Stimulated activated CD4-positive, alpha-beta T cell treated with anti-CD3 and anti-CD28 coated beads, Interleukin-15, amount 100 ng/mL, for 1 hour (primary cell): ENCODE measurements at places on chromosomes 6 and 20.

- DNase-seq: no peak
Measured at GRCh38 chr6:114334237-114334636, 8.6 kb downstream of the HS3ST5 start.

GRCh38 chr6:78962448-78962847, 95.1 kb downstream of the IRAK1BP1 start:
- no peak for DNase-seq

DNA sequence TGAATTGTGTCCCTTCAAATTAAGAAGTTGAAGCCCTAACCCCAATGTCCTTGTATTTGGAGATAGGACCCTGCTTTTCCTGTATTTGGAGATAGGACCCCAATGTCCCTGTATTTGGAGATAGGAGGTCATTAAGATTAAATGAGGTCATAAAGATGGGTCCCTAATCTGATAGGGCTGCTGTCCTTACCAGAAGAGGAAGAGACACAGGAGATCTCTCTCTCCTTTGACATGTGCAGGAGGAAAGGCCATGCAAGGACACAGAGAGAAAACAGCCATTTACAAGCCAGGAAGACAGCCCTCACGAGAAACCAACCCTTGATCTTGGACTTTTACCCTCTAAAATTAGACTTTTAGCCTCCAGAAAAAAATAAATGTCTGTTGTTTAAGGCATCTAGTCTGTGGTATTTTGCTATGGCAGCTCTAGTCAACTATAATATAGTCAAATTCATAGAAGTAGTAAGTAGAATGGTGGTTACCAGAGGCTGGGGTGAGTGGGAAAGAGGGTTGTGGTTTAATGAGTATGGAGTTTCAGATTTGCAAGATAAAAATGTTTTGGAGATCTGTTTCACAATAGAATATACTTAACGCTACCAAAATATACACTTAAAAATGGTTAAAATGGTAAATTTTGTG, 59.3 kb downstream of the UBE3D start:
- DNase-seq: no peak

DNA sequence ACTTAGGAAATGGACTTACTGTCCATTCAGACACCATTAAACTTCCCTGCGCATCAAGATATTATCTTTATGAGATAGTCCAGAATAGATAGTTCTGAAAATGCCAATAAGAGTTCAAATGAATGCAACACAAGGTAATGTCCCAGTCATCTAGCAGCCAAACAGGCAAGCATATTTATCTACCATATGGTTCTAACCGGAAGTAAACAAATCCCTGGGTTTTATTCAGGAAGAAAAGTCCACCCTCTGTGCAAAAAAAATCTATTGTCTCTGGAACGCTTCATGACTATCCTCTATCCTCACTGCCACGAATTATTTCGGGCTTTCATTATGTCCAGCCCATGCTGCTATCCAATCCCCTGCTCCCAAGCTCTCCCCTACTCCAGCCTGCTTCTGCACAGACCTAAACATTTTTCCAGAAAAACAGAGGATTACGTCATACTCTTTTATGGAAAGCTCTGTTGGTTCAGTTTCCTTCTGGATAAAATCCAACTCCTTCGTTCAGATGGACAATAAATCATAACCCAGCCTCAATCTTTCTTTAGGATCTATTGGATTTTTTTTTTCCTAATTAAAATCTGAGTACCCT, 11.4 kb downstream of the PPIL6 start:
- DNase-seq: no peak

DNA sequence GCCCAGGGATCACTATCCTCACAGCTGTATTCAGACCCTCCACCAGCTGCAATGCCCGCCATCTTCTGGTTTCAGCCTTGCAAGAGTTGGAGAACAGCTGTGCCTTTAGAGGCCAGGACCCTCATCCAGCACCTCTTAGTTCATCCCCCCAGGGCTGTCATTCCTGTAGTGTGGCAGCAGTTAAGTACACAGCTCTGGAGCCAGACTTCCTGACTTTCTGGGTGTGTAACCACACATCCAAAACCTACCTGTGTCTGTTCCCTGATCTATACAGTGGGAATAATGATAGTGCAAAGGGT, 452 bp upstream of the TREM2 start:
- no peak for DNase-seq

- no peak for DNase-seq
Measured at GRCh38 chr6:129031051-129031599, 148.2 kb downstream of the LAMA2 start.

- DNase-seq: no peak
Measured at GRCh38 chr6:90343576-90343975, 46.9 kb upstream of the BACH2 start.

DNA sequence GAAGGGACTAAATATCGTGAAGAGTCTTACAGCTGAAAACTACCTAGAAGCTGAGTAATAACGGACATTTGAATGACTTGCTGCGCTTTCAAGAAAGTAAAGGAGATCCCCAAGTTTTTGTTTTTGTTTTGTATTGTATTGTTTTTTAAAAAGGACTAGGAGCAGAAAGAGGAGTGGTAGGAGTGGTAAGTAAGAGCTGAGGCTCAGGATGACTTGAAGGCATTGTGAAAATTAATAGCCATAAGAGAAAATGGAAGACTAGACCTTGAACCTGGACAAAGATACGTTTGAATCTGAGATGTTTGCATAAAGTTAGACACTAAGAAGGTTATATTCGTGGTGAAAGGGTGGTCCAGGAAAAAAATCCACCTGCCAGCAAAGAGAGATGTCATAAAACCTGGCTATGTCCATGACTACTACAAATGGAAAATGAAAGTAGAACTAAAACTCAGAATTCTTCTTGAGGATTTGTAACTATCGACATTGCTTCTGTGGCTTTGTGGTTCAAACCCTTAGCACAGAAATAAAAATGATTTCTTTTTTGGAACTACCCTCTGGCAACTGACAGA, 824.8 kb upstream of the FLRT3 start:
- no peak for DNase-seq

DNA sequence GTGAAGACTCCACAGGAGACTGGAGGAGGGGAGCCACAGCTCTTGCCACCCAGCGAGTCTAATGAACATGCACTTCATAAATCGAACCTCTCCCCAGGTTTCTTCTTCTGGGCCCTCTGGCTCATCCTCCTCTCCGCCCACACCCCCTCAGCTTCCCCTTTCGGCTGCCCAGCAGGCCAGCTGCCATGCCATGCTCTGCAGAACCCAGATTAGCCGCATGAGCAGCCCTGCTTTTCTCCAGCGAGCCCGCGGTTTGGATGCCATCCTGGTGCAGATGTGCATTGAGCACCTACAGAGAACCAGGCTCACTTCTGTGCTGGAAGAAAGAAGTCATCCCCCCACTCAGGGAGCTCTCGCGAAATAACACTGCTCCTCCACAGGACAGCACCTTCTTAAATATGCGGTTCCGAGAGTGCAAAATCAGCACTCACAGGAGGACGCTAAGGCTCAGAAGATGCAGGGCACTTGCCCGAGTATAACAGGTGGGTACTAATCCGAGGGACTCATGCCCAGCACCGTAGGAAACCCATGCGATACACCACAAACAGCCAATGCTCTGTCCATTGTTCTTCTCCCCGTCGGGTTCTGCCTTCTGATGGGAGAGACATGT, 143.0 kb upstream of the THBS2 start:
- DNase-seq: no peak

GRCh38 chr6:89008815-89009374, 45.5 kb upstream of the RNGTT start:
- DNase-seq: no peak

DNA sequence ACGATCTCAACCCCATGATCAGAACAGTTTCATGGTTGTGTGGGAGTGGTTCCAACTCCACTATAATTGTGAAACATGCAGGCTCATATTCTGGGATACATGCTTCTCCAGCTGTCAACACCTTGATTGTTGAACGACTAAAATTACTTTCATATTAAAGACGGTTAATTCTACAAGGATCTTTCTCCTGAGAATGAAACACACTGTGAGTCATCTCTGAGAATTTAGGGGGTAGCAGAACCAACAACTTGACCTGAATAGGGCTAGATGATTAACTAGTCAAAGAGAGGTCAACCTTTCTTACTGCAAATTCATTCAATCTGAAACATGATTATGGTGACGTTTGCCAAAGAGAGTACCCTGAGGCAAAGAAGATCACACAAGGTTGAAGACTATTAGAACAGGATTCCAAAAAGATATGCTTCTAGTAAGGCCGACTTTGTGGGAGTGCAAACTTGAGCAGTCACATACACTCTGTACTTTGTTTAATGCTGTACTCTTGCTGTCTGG, 175.2 kb upstream of the CITED2 start:
- DNase-seq: no peak

DNA sequence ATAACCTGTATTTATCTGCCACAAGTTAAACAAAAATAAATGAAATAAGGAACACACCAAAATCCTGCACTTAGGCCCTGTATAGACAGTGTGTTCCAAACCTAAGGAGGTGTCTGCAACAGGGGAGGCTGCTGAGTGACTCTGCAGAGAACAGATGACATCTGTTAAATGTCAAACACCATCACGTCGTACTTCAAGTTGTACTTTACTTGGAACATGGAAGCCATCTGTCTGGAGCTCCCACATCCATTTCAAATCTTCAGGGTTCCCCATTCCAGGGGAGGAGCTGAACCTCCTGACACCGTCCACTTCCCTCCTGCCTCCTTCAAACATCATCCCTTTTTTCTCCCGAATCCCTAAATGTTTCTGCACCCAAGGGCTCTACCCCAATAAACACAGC, 1.8 kb upstream of the MAP7 start:
- no peak for DNase-seq

GRCh38 chr6:2988094-2988425, 11.6 kb upstream of the NQO2 start:
- DNase-seq: no peak

DNA sequence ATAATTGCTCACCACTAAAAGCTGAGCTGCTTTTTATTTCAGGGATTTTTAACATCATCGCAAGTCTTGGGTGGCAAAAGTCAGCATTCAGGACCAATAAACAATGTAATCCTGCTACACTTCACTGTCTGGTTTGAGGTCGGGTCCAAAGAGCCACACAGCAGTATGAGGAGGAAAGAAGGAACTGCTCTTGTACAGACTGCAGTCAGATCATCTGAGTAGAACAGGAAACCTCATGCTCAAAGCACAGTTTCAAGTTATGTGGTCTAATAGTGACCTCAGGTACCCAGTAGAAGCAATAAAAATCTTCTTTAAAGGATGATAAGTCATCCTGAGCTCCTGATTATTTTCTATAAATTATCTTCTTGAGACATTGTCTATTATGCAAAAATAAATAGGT, 211.4 kb downstream of the FUT9 start:
- DNase-seq: no peak

- no peak for DNase-seq
Measured at GRCh38 chr6:146851837-146852236, 253.1 kb downstream of the ADGB start.

- DNase-seq: no peak
Measured at GRCh38 chr20:22411627-22412450, 172.5 kb downstream of the FOXA2 start.

- no peak for DNase-seq
Measured at GRCh38 chr6:148365041-148365440, 22.4 kb downstream of the SASH1 start.

GRCh38 chr20:35146299-35146919, 727 bp downstream of the EDEM2 start:
- DNase-seq: no peak

DNA sequence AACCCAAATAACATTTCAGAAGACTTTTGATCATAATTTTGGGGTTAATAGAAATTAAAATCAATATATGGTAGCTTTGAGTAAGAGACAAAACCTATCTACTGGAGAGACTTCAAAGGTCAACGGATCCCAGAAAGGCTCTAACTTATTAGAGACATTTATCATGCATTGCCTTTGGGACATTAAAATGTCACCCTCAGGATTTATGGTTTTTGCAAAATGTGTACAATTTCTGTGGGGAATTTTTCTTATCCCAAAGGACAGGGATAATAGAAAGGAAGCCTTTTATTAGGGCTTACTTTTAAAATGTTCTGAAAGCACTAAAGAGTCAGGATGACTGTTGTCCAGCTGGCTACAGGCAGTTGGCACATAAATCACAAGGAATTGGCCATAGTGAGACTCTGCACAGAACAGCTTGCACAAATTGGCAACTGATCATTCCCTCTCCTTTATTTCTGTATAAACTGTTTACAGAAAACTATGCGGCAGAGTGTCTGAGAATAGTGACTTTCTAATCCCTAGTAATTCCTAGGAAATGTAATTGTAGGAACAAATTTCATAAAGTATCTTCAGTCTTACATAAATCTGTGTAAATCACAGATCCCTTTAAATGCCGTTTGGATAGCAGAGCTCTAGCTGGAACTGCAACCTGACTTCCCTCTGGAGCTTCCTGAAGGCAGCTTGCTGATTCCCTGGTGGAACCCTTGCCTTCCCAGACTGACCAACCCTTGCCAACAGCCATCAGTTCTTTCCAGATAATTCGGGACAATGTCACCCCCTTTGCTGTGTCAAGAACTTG, 201.1 kb upstream of the PREP start:
- DNase-seq: no peak

DNA sequence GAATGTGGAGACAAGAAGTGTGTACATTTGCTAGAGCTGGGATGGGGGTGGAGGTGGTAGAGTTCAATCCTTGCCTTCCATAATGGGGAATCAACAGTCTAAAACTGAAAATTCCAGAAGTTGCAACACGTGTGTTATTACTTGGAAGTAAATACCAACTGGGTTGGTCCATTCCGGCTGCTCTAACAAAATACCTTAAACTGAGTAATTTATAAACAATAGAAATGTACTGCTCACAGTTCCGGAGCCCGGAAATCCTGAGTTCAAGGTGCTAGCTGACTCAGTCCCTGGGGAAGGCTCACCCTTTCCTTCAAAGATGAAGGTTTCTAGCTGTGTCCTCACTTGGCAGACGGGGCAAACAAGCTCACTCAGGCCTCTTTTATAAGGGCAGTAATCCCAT, 59.0 kb downstream of the RIN2 start:
- no peak for DNase-seq

DNA sequence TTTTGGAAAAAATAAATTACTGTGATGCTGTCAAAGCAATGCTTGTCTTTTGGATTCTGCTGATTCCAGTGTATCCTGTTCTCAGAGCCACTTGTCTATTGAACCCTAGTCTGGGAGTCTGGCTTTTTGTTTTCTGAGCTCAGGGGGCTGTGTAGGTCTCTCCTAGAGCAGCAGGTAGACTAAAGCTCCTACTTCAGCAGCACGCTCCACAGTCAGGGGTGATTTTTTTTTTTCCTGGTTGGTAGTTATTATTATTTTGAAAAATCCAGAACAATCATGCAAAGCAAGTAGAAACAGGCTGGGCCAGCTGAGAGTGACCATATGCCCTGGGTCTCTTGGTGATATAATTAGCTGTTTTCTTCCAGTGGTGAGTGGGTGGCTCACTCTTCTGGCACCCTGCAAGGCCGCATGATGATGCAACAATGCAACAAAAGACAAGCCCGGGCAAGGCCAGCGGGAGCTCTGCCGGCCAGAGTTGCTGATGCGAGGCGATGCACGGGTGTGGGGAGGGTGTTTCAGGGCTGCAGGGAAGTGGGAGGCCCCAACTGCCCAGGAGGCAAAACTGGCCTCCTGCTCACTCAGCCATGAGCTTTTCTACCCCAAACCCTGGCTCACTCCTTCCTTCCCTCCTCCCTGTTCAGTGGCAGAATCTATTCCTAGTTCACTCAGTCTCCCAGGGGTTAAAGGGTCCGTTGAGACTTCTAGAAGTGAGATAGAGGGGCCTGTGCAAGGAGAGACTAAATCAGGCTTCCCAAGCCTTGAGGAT, 11.5 kb upstream of the CDKN1A start:
- DNase-seq: no peak

- no peak for DNase-seq
Measured at GRCh38 chr6:168095171-168095691, 16.2 kb upstream of the FRMD1 start.
